Nephron progenitor cell (in vitro differentiated cells): ENCODE measurements at places on chromosomes 3 and 15.

- DNase-seq = no peak
Measured at GRCh38 chr3:40566694-40567093, 41.9 kb downstream of the ZNF621 start.

- DNase-seq = no peak
Measured at GRCh38 chr3:75983609-75984290, 198.4 kb upstream of the ZNF717 start.

- no peak for DNase-seq
Measured at GRCh38 chr3:140251678-140252077, 316.7 kb downstream of the CLSTN2 start.

DNA sequence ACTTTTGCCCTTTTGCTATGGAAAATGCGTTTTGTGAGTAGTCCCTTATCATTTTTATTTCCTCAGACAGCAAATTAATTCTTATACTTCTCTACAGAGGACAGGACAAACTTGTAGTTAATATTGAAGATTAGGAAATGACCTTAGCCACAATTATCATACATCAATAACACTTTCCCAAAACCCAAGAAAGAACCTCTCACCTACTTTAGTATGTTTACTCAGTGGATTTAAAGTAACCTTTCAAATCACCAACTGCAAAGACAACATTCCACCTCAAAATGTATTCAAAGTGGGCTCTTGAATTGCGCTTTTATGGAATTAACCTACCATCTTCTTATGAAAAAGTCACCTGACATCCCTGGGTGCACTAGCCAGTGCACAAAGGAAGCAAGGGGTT lies 107.3 kb downstream of the PLCH1 start:
- DNase-seq = no peak

- DNase-seq = no peak
Measured at GRCh38 chr3:178059836-178060235, 476.4 kb upstream of the KCNMB2 start.

GRCh38 chr3:184691397-184692231 lies 20.2 kb downstream of the MAGEF1 start:
- DNase-seq = peak; percentile 28
